ENCODE measurements at places on chromosomes 13 and 19.

- no peak for DNase-seq
These were observed 127.2 kb downstream of the DNAJC15 start for GRCh38 chr13:43150369-43151207.

DNA sequence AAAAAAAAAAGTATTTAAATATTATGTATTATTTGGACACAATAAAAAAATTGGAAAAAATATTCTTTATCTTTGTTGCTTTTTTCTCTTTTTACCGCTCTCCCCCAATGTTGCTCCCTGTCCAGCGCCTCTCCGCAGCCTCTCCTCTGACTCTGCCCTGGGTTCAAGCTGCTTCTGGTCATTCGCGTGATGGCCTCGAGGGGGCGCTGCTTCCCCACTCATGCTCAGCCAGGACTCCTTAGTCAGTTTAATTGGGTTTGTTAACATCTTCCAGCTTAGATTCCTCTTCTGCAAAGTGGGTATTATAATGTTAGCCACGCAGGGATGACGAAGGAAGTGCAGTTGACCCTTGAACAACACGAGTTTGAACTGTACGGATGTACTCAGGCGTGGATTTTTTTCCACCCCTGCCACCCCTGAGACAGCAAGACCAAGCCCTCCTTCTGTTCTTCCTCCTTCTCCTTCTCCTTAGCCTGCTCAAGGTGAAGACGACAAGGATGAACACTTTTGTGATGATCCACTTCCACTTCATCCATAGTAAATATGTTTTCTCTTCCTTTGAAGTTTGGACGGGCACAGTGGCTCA is 4.9 kb upstream of the NWD1 start:
- peak; percentile 43 for DNase-seq

DNA sequence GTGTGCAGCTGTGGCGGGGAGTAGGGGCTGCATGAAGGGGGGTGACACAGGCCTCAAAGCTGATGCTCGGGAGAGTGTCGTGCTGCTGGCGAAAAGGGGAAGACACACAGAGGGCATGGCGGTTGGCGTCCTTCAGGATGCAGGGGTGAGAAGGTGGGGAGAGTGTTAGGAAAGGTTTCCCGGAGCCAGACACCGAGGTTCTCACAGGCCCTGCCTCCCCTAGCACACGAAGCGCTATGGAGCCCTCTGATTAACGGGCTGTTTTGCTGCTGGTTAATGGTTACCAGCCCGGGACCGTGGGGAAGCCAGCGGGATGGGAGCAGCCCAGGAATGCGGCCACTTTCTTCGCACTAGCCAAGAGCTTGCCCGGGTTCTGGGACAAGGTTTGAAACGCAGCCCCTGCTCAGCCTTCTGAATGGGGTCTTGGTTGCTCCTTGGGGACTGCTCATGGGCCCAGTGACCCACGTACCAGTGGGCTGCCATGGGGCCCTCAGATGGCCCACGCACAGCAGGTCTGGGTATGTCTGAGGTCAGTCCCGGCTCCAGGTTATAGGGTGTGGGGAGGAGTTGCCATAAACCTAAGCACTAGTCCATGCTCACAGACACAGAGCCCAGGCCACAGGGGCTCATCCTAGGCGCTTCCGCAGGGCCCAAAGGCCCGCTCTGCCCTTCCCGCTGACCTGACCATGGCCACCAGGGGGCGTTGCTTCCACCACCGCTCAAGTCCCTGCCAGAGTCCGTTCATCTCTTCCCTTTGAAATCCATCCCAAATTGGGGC is 31.3 kb upstream of the ISYNA1 start:
- DNase-seq, result peak; percentile 58

- DNase-seq, result no peak
These were observed 5.9 kb downstream of the NFKBIB start for GRCh38 chr19:38905620-38906019.

- DNase-seq, result no peak
These were observed 19.3 kb downstream of the COL4A2 start for GRCh38 chr13:110326263-110326904.

- no peak for DNase-seq
These were observed 74.9 kb downstream of the WTIP start for GRCh38 chr19:34556488-34556887.

DNA sequence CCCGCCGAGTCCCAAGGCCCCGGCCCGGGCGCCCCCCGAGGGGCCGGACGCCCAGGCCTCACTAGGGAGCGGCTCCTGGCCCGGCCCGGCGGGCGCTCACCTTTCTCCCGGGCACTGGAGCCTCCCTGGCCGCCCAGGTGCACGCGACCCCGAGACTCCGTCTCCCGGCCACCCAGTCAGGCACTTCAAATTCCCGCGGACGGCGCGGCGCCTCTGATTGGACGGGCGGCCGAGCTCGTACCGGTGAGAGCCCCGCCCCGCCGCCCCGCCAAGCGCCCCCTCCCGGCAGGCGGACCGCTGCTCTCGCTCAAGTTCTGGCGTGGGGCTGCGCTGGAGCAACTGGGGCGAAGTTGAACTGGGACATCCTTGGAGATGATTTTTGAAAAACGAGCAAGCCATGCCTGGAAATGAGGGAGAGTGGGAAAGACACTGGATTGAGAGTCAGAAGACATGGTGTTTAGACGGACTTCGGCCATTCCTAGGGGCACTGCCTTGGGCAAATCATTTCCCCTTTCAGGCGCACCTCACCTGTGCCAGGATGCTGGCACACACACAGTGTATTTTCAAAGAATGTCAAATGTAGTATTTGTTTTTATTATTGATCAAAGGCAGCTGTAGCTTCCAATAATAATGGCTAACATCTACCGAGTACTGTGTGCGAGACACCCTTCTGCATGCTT is 485.3 kb downstream of the UQCRFS1 start:
- no peak for DNase-seq

GRCh38 chr13:33686772-33687480 is 131.0 kb upstream of the RFC3 start:
- no peak for DNase-seq

DNA sequence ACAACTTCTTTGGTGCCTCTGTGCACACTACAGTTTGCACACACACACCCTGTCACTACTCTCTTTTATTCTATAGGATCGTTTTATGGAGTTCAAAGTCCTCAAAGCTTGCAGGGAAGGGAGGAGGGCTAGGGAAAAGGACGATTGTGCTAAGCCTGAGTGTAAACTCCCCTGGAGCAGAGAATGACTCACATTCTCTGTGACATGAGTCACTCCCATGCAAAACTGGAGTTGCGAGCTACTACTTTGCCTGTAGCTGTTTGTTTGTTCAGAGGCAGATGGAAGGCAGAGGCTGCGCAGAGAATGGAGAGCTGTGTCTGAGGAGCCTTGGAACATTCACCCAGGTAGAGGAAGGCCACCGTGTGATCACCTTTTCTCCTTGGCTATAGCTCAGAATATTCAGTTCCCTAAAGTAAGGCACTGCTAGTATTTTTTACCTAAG is 80.5 kb upstream of the MBNL2 start:
- no peak for DNase-seq

DNA sequence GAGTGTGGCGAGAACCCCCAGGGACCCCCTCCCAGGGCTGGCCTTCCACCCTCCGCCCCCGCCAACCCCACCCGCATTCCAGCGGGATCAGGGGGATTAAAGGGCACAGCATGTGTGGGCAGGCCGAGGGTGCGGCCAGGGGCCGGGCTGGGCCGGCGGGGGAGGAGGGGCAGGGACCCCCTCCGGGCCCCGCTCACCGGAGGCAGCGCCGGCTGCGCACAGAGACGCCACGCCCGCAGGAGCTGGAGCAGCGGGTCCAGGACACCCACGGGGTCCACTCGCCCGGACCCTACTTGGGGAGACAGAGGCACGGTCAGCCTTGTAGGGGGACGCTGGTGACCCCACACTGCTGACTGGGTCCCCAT is 2.4 kb downstream of the ADAMTSL5 start:
- DNase-seq, result no peak

DNA sequence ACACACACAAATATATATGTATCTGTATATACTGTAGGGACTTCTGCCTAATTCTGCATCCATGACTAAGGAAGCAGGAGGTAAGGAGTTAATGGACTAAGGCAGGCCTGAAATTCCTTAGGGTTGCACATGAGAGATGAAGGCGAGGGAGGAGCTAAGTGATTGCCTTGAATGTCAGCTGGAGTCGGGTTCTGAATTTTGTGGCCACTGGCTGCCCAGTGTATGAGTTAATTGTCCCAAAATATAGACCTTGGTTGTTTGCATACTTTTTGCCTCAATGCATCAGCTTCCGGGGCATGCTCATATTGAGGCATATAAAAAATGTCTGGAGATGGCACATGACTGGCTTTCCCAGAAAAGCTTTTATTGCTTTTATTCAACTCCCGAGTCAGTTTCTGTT is 245.5 kb downstream of the TDRD3 start:
- no peak for DNase-seq

DNA sequence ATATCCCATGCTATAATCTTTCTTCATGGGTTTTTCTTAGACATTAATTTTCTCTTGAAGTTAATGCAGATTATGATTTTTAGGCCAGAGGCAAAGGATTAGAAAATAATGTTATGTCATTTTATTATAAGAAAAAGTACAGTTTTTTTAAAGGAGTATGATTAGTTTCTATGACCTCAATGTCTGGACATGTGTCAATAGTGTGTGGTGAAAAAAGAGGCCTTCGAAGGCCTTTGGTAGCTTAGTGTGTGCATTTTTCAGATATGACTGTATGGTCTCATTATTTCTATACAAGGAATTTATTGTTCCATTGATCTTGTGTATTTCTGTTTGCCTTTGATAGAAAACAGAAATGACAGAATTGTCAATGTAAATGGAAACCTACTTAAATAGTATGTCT is 195.6 kb downstream of the GPC5 start:
- DNase-seq, result no peak

GRCh38 chr13:41919031-41919740 is 41.7 kb downstream of the VWA8 start:
- DNase-seq, result no peak

GRCh38 chr13:93199856-93200255 is 26.8 kb upstream of the GPC6 start:
- no peak for DNase-seq
